ENCODE measurements at places on chromosomes 2 and 18.

DNA sequence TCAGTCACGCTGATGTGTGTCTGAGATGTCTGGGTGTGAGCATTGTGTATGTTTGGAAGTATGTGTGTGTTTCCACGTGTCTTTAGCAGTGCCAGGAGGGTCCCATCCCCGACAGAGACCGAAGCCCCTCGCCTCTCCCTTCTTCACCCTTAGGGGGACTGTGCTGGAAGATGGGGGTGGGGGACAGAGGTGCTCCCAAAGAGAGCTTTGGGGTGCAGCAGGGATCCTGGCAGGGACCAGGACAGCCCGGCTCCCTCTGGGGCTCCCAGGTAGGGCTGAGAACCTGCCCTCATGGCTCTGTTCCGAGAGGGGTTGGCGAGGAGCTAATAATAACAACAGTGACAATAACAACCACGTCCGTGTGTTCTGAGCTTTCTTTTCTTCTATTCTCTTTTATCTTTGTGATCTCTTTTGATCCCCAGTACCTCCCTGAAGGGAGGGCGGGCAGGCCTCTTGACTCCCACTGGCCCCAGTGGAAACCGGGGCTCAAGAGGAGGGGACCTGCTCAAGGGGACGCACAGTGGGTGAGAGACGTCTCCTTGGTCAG lies 57.6 kb downstream of the SMAD7 start:
- no peak for DNase-seq

- no peak for DNase-seq
Measured at GRCh38 chr18:74115046-74115445, 32.6 kb downstream of the FBXO15 start.

DNA sequence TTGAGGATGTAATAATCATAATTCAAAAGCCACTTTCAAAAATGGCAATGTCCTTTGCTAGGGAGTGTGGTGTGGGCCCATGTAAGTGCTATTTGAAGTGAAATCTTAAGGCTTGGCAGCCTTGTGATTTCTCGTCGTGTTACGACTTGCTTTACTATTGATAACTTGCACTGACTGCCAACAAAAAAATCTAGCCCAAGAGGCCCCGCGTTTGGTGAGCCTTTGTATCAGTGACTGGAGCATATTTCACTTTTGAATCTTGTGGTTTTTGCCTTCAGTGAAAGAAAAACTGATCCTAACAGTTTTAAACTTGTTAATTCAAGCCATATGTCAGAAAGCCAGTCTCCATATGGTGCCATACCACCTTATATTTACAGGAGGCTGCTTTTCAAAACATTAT lies 248.0 kb downstream of the TMEM182 start:
- no peak for DNase-seq

GRCh38 chr2:57570961-57571360 lies 475.6 kb upstream of the VRK2 start:
- DNase-seq, result no peak

- DNase-seq, result no peak
Measured at GRCh38 chr2:65500310-65501040, 68.1 kb upstream of the SPRED2 start.

DNA sequence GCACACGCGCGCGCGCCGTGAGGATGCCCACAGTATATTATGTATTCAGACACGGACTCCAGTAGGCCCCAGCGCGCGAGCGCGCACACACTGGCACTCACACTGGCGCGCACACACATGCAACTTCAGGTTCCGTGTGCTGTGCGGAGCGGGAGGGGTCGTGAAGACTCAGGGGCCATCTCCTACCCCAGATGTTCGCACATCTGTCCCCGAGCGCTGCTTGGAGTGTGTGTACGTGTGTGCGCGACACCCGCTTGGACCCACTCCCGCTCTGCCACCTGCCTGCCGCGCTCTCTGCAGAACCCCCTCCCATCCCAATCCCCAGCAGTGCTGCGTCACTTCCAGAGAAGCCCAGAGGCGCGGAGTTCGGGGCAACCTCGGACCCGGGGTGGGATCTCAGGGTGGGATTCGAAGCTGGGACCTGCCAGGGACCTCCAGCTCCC lies 2.6 kb downstream of the NRP2 start:
- DNase-seq, result peak; percentile 49

All from muscle of leg (tissue), 16 donors.